ENCODE measurements at places on chromosomes 5 and 9.

DNA sequence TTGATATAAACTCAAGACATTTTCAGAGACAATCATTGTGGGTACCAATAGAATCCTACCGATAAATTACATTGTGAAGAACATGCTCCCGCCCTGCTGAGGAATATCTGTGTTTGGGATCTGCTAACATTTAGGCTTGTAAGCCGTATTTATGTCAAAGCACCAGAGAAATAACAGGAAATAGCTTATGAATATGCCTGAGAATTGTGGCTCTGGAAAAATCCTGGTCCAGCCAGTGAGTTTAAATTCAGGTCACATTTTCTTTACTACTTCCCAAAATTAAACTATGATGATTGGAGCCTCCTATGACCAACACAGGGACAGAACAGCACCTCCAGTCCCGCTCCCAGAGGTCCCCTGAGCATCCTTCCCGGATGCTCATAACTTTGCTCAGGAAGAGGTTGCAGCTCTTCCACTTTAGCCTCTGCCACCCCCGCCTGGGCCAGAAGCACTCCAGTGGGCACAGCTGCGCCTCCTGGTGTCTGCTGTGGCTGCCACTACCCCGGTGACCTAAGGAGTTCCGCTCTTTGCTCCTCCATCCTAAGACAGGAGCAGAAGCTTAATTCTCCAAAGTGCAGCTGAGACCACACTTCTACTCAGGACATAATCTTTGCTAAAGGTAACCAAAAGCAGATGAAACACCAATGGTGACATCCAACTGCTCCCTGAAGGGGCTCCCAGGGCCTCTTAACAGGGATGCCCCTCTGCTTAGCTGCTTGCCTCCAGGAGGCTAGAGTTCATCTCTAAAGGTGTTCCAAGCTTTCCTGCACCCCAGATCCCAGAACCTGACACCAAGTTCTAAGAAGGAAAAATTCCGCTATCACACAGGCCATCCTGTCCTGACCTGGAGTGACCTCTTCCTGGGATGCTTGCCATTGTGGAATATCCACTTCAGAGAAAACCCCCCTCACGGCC is 58.8 kb downstream of the SLC1A1 start:
- no peak for DNase-seq

DNA sequence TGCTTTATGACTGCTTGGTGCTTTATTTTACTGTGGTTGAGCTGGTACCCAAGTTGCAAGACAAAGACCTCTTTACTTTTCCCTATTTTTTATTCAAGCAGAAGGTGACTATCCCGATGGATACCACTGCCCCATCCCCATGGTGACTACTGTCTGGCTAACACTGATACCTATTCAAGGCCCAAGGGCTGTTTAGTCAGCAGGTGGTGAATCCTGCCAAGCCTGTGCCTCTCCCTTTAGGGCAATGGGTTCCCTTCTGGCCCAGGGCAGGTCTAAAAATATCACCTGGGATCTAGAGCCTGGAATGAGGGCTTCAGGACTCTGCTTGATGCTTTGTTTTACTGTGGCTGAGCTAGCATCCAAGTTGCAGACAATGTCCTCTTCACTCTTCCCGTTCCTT is 510.0 kb upstream of the GRAMD2B start:
- DNase-seq: no peak

GRCh38 chr5:82984786-82985735 is 92.1 kb downstream of the TMEM167A start:
- no peak for DNase-seq

DNA sequence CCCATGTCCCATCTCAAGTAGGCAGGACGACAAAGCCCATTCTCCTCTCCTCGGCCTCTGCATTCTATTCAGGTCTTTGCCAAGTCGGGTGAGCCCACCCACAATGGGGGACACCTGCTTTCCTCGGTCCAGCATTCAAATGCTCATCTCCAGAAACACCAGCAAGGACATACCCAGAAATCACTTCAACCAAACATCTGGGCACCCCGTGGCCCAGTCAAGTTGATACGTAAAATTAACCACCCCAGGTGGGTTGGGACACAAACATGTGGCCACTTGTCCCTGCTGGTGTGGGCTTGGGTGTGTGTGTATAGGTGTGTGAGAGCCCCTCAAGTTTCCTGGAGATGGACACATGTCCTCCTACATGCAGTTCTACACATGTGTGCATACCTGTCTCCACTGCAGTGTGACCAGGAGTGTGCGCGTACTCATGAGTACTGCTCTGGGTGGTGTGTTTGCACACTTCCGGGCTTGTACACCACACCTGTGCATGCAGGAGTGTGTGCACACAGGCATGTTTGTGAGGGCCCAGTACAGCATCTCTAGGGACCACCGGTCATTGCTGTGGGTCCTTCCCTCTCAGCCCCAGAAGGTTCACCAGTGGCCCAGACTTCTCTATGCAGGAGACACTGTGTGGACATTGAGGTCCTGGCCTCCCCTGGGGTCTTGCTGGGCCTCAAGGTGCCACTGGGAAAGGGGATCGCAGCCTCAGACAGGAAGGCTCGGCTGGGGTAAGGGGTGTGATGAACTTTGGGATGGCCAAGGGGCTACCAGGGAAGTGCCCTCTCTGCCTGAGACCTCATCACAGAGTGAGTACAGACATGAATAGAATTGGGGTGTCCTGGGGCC is 35.4 kb upstream of the RXRA start:
- DNase-seq: no peak

- peak; percentile 55 for DNase-seq
Measured at GRCh38 chr5:159341906-159342310, 11.6 kb upstream of the IL12B start.

- peak; percentile 95 for DNase-seq
Measured at GRCh38 chr5:90409318-90410177, at the start of gene CETN3. TSS of gene CETN3 (minus strand) at chr5:90409756. CDS start at chr5:90409661, 95 bp downstream.

Measured in right lung (tissue), 10 donors.